HCEC 1CT (cell line): ENCODE measurements at places on chromosomes 6 and 20.

GRCh38 chr6:83536034-83536646 lies 23.8 kb downstream of the PRSS35 start:
- peak; percentile 28 for DNase-seq

DNA sequence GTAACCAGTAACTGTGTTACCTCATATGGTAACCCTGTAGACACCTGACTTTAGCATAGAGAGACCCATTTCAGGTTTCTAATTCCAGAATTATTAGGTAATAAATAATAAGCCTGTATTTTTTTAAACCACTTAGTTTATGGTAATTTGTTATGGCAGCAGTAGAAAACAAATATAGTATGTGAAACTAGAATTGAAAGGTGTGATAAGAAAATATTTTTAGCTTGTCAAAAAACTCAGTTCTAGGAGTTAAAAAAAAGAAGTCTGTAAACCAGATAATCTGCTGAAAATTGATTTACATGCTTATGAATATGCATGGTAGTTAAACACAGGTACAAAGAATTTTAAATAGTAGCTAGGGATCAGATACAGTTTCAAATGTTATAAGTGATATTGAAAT lies 695.0 kb upstream of the GJE1 start:
- DNase-seq = no peak

GRCh38 chr20:59087829-59088433 lies 45.3 kb upstream of the PRELID3B start:
- peak; percentile 44 for DNase-seq

GRCh38 chr6:53214172-53214571 lies 65.5 kb upstream of the GCM1 start:
- DNase-seq = no peak

- no peak for DNase-seq
Measured at GRCh38 chr6:117266257-117267053, 1.1 kb downstream of the VGLL2 start.

DNA sequence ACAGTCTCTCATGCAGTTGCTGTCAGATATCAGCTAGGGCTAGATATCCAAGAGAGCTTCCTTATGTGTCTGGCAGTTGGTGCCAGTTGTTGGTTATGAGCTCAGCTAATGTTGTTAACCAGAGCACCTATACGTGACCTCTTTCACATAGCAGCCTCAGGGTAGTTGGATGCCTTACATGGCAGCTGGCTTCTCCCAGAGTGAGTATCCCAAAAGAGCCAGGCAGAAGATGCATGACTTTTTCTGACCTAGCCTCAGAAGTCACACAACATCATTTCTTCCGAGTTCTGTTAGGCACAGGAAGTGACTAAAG lies 175.7 kb downstream of the VEGFA start:
- DNase-seq = no peak
